ENCODE measurements at places on chromosomes 1 and 21. TPM values are rescaled to one million over a fixed set of nuclear protein-coding genes. Genes with fewer than 3 reads are reported as not detected.

- peak overlapping the region; percentile 98 for H3K27ac ChIP-seq
- H3K27me3 ChIP-seq: no peaks in the 10 kb centered on the region
- peaks cover 73% of the 10 kb centered on the region for H3K4me1 ChIP-seq
- H3K4me3 ChIP-seq: peak overlapping the region; percentile 99
- peaks cover 9% of the 10 kb centered on the region for H3K36me3 ChIP-seq
Observed at GRCh38 chr1:40039245-40039756, 1.2 kb upstream of the CAP1 start.

GRCh38 chr21:44485796-44486195, 30.5 kb downstream of the LRRC3 start:
- H3K4me3 ChIP-seq: no peak overlapping the region
- no peaks in the 10 kb centered on the region for H3K27me3 ChIP-seq
- no peaks in the 10 kb centered on the region for H3K36me3 ChIP-seq
- no peaks in the 10 kb centered on the region for H3K4me1 ChIP-seq

DNA sequence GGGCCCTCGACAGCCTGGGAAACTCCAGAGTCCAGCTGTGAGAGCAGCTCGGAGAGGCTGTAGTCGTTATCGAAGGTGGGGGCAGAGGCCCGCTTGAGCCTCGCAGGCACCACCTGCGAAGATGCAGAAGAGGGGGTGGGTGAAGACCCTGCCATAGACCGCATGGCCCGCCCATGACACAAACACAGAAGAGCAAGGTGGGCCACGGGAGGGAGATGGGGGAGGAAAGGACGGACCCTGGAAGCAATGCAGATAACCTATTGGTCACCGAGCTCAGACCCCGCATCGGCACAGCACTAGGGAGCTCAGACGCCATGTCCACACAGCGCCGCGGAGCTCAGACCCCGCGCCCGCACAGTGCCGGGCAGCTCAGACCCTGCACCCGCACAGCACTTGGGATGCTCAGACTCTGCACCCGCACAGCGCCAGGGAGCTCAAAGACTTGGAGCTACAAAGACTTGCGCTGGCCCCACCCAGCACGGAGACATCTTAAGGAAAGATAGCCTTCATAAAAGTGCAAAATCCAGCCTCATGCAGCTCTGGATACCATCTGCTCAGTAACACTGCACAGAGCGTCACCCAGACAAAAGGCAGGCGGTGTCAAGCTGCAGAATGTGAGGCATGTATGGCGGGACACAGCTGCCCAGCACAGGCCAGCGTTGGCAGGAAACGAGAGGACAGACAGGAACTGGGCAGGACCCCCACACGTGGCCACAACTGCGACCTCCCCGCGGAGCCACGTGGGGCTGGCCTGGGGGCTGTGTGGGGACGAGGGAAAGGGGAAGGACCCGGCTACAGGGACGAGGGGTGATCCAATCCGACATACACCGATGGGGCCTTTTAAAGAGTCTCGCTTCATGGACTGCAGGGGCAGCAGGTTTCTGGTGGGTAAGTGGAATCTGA, 22.6 kb downstream of the RIPK4 start:
- no peaks in the 10 kb centered on the region for H3K27me3 ChIP-seq
- DNase-seq: no peak
- H3K36me3 ChIP-seq: no peaks in the 10 kb centered on the region
- H3K27ac ChIP-seq: no peak overlapping the region
- no peak overlapping the region for H3K4me3 ChIP-seq

- no peak overlapping the region for H3K4me3 ChIP-seq
- peaks cover 6% of the 10 kb centered on the region for H3K4me1 ChIP-seq
- DNase-seq: peak; percentile 9
- no peaks in the 10 kb centered on the region for H3K36me3 ChIP-seq
- H3K27ac ChIP-seq: no peak overlapping the region
Observed at GRCh38 chr21:29145354-29145782, 14.9 kb downstream of the MAP3K7CL start.

- H3K27me3 ChIP-seq: no peaks in the 10 kb centered on the region
- no peak overlapping the region for H3K27ac ChIP-seq
- no peaks in the 10 kb centered on the region for H3K36me3 ChIP-seq
- no peaks in the 10 kb centered on the region for H3K4me1 ChIP-seq
Observed at GRCh38 chr1:68270951-68271350, 38.6 kb upstream of the WLS start.

Gene DENND1B
- total RNA-seq: 35.4 TPM

DNA sequence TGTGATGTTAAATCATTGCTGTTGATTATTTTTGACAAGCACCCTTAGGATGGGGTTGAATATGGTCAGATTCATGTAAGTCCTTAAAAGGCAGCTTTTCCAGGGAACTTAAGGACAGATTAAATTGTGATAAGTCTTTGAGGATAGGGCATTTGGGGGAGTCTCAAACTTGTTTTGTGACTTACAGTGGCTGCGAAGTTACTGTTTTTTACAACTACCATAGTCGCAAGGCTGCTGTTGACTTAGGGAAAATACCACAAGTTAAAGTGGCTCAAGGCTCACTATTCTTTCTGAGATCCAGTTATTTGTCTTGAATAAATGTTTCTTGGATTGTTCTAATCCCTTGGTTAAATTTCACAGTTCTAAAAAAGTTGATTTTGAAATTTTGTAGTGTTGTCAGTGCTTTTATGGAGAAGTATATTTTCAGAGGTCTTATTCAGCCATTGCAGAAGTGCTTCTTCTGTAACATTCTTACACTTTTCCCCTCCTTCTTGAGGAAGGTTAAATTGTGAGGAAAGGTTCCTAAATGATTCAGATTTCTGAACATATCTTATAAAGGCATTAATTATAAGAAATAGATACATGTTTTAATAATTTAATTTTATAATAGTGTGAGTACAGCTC, 47.0 kb upstream of the MPC2 start:
- no peak overlapping the region for H3K4me3 ChIP-seq
- H3K4me1 ChIP-seq: no peaks in the 10 kb centered on the region
- H3K27me3 ChIP-seq: no peaks in the 10 kb centered on the region
- H3K27ac ChIP-seq: no peak overlapping the region
- DNase-seq: no peak

GRCh38 chr21:27346041-27346448, 379.2 kb upstream of the ADAMTS5 start:
- no peak overlapping the region for H3K4me3 ChIP-seq
- no peak for DNase-seq
- H3K27me3 ChIP-seq: no peaks in the 10 kb centered on the region
- no peak overlapping the region for H3K27ac ChIP-seq

Gene TNN
- not detected for total RNA-seq

Gene SRM
- 30.9 TPM for total RNA-seq

Gene INSRR
- total RNA-seq: 0.10 TPM

GRCh38 chr1:156212130-156212529, 677 bp upstream of the PMF1 start:
- peak overlapping the region; percentile 60 for H3K4me3 ChIP-seq
- peaks cover 20% of the 10 kb centered on the region for H3K4me1 ChIP-seq
- no peaks in the 10 kb centered on the region for H3K27me3 ChIP-seq
- H3K27ac ChIP-seq: peak overlapping the region; percentile 85

DNA sequence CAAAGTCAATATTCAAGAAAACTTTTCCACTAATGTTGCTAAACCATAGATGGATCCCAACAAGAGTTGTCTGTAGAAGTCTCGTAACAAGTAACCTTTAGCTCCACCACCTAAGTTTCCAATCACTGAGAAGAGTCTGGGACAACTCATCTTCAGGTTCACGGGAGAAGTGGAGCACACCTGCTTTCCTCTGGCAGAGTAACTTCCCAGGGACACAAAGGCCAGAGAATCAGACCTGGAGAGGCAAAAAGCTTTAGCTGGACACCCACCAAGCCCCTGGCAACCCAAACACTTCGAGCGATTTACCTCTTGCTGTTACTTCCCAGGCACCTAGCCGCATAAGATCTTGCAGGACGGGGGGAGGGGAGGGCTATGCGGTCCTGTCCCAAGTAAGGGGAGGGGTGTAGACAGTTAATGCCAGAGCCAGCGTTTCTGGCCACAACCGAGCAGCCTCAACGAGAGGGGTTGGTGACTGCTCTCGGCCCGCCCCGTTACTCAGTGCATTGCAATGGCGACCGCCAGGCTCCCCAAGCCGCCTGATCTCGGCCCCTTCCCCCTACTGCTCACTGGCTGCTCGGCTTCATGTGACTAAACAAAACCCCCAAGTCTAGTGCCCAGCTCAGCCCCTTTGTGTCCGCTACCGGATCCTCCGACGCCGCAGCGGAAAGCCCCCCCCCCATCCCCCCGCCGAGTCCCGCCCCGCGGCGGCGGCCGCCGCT, 709 bp downstream of the ZNF644 start:
- DNase-seq: peak; percentile 72
- peaks cover 20% of the 10 kb centered on the region for H3K4me1 ChIP-seq
- H3K36me3 ChIP-seq: no peaks in the 10 kb centered on the region
- H3K4me3 ChIP-seq: peak overlapping the region; percentile 99

DNA sequence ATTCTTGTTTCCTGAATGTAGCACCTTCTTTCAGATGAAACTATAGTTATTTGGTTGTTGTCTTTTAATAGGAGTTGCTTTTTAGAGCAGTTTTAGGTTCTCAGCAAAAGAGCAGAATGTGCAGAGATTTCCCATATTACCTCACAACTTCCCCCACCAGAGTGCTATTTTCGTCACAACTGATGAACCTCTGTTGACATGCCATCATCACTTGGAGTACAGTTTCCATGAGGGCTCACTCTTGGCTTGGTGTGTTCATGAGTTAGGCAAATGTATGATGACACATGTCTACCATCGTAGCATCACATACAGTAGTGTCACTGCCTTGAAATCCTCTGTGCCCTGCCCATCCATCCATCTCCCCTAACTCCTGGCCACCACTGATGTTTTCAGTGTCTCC, 3.7 kb downstream of the IBA57 start:
- H3K4me1 ChIP-seq: peaks cover 21% of the 10 kb centered on the region
- no peak overlapping the region for H3K27ac ChIP-seq
- no peaks in the 10 kb centered on the region for H3K27me3 ChIP-seq
- no peak for DNase-seq
- H3K36me3 ChIP-seq: no peaks in the 10 kb centered on the region
- no peak overlapping the region for H3K4me3 ChIP-seq

Gene KIAA1614
- 0.80 TPM for total RNA-seq

GRCh38 chr1:33004613-33005012, 32.1 kb downstream of the AK2 start:
- no peak overlapping the region for H3K4me3 ChIP-seq
- H3K27ac ChIP-seq: no peak overlapping the region
- DNase-seq: no peak
- H3K27me3 ChIP-seq: no peaks in the 10 kb centered on the region

GRCh38 chr1:185680453-185680852, 53.7 kb upstream of the HMCN1 start:
- no peaks in the 10 kb centered on the region for H3K36me3 ChIP-seq
- no peak for DNase-seq

Gene GOLT1A
- not detected for total RNA-seq

Gene DHDDS
- 48.6 TPM for total RNA-seq

- no peaks in the 10 kb centered on the region for H3K27me3 ChIP-seq
- no peak overlapping the region for H3K4me3 ChIP-seq
- H3K4me1 ChIP-seq: peaks cover 16% of the 10 kb centered on the region
- peaks cover 39% of the 10 kb centered on the region for H3K36me3 ChIP-seq
Observed at GRCh38 chr21:42520628-42521253, 7.1 kb downstream of the SLC37A1 start.

DNA sequence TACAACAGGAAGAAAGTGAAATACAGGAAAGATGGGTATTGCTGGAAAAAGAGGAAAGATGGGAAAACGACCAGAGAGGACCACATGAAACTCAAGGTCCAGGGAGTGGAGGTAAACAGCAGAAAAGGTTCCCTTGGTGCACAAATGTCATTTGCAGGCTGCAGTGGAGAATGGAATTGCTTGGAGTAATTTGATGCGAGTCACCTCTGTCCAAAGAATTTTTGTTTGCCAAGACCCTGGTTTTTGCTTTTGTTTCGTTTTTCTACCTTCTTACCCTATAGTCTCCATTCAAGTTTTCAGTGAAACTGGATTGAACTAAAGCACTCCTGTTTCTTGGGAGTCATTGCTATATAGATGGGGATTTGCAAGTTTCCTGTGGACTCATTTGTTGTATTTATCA, 464.3 kb downstream of the CAMTA1 start:
- H3K4me1 ChIP-seq: no peaks in the 10 kb centered on the region
- no peaks in the 10 kb centered on the region for H3K27me3 ChIP-seq
- no peak overlapping the region for H3K4me3 ChIP-seq
- no peak for DNase-seq

GRCh38 chr1:7253118-7253480, 467.8 kb downstream of the CAMTA1 start:
- DNase-seq: no peak
- no peak overlapping the region for H3K4me3 ChIP-seq
- H3K4me1 ChIP-seq: no peaks in the 10 kb centered on the region
- no peaks in the 10 kb centered on the region for H3K36me3 ChIP-seq
- no peaks in the 10 kb centered on the region for H3K27me3 ChIP-seq
- no peak overlapping the region for H3K27ac ChIP-seq

DNA sequence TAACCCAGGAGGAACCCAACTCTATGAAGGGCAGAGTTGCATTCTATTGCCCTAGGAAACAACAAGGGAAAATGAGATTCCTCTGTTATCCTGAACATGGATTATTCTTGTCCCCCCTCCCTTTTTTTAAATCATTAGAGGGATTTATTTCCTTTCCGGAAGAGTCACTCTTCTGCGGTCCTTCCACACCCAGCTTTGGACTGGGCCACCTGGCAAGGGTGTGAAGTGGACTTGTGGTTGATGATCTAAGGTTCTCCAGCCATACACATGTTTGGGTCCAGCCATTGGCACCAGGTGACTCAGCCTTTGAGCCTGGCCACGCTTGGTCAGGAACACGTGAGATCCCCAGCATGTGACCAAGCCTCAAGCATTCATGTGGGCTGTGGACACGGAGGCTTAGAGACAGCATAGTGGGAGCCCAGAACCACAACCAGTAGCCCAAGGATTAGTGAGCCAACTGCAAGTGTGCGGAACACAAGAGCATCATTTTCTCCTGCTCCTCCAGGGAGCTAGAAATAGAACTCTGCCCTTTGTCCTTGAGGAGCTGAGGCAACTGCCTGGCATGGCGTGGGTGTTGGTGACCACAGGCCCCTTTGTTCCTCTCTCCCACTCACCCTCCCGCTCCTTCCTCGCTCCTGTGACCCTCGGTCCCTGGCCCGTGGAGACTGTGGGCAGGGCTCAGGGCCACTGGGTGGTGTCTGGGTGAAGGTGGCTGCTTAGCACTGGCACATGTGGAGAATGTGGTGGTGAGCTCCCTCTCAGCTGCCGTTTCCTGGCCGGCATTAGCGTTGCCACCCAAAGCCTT, 50.1 kb downstream of the NENF start:
- H3K36me3 ChIP-seq: no peaks in the 10 kb centered on the region
- H3K27ac ChIP-seq: no peak overlapping the region
- no peak for DNase-seq
- H3K27me3 ChIP-seq: no peaks in the 10 kb centered on the region
- peaks cover 37% of the 10 kb centered on the region for H3K4me1 ChIP-seq

Gene VHLL
- 0.42 TPM for total RNA-seq

- no peaks in the 10 kb centered on the region for H3K36me3 ChIP-seq
- no peak overlapping the region for H3K27ac ChIP-seq
- H3K4me3 ChIP-seq: no peak overlapping the region
- no peaks in the 10 kb centered on the region for H3K4me1 ChIP-seq
- no peaks in the 10 kb centered on the region for H3K27me3 ChIP-seq
Observed at GRCh38 chr1:41169066-41169798, 72.9 kb downstream of the SCMH1 start.

Gene GNG4
- 0.12 TPM for total RNA-seq

- H3K4me3 ChIP-seq: no peak overlapping the region
- peak overlapping the region; percentile 56 for H3K27ac ChIP-seq
- DNase-seq: peak; percentile 89
- no peaks in the 10 kb centered on the region for H3K27me3 ChIP-seq
- peaks cover 10% of the 10 kb centered on the region for H3K4me1 ChIP-seq
Observed at GRCh38 chr1:66446261-66447001, 87.5 kb upstream of the SGIP1 start.

Measured in natural killer cell (primary cell).